ENCODE measurements at places on chromosomes 7 and 10. TPM values are rescaled to one million over a fixed set of nuclear protein-coding genes. Genes with fewer than 3 reads are reported as not detected.

SPDYE11 gene
- not detected for total RNA-seq

UBN2 gene
- 6.0 TPM for total RNA-seq

GRCh38 chr7:106101726-106102125 lies 10.4 kb downstream of the SYPL1 start:
- no peak for DNase-seq

DNA sequence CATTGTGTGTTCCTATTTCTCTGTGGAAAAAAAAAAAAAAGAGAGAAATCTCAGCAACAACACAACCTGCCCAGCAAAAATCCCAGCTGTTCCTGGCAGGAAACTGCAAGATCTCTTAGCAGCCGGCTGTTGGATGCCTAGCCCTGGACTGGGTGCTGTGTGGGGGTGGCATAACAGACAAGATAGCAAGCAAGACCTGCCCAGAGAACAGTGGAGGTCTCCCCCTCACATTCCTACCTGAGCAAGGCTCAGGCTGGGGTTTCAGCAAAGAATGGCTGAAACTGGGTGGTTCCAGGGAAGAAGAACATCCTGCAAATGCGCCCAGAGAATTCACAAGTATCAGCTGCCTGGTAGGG lies 248.8 kb upstream of the ZMIZ1 start:
- no peak for DNase-seq

- DNase-seq = no peak
Measured at GRCh38 chr10:19421674-19422073, 373.1 kb downstream of the MALRD1 start.

DNA sequence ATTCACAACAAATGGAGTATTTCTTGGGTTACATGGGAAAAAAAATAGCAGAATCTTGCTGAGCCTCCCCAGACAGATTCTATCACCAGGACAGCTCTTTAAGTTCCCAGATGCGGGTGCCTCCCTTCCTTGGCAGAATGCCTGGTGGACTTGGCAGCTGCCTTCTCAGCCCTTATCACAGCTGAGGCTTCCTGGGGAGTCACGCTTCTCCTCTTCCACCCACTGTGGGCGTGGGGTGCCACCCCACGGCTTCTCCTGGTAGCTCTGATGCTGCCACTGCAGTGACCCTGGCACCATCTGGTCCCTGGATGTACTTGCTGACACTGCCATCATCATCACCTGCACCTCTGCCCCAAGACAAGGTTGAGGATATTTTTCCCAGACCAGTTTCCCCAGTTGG lies 16.2 kb upstream of the NME8 start:
- no peak for DNase-seq

GRCh38 chr7:8365499-8366110 lies 67.8 kb upstream of the NXPH1 start:
- DNase-seq = no peak

- DNase-seq = no peak
Measured at GRCh38 chr7:20296901-20297300, 33.8 kb upstream of the ITGB8 start.

SPDYE8 gene
- not detected for total RNA-seq

- no peak for DNase-seq
Measured at GRCh38 chr7:144519925-144520324, 116.4 kb upstream of the NOBOX start.

DNA sequence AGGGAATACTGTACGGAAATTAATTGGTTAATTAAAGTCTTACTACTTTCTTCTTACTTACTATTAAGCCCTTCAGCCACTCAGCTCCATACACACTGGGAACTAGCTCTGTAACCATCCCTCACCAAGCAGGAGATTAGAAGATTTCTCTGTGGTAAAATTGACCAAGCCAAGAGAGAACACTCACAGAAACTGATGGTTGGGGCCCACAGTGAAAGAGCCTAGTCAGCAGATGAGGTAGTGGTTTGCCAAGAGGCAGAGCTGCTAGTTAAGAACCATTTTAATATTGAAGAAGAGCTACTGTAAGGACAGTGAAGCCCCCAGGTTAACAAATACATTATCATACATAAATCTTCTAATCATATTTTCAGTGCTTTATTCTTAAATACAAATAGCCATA lies 21.8 kb upstream of the C10orf53 start:
- DNase-seq = no peak

- DNase-seq = no peak
Measured at GRCh38 chr7:34015651-34016050, 110.3 kb downstream of the BMPER start.

DNA sequence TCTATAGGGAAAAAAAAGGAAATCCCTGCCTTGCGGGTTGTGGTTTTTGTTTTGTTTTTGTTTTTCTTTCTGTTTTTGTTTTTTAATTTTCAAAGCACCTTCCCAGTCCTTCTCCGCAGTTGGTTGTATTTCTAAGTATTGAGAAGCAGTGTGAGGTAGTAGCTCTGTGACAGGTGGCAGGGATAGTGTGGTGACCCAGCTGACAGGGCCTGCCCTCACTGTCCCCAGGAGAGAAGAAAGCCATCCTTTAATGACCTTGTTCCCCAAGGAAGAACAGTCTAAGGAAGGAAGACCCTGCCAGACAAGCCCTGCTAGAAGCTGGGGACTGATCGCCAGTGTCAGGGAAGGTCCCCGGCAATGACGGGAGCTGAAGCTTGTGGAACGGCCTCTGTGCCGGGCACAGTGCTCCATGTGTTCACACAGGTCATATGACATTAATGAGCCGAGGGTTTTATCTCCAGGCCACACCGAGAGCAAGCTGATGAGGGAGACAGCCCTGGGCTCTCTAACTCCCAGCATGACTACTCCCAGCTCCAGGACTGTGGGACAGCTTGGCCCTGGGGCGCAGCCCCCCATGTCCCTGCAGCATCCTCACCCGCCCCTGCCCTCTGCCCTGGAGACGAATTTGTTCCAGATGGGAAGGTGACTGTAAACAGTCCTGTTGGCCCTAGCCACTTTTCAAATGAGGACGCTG lies 69.0 kb upstream of the LRRC18 start:
- DNase-seq = no peak

DNA sequence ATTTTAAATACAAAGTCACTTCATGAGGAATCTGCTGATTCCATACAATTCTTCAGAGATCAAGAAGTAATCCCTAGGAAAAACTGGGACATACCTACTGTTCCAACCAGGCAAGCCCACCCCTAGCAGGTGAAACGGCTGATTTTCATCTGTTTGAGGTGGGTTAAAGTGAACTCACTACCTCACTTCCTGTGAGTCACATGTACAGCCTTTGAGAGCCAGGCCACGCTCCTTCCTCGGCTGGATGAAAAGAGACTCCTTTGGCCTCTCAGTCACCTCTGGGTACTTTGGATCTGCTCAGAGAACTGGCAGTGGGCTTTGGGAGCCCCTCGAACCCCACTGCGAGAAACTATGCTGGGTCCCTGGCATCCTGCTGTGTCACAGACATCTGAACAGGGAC lies 68.2 kb downstream of the CHST15 start:
- no peak for DNase-seq

- no peak for DNase-seq
Measured at GRCh38 chr7:117281562-117281961, 41.3 kb downstream of the WNT2 start.

DNA sequence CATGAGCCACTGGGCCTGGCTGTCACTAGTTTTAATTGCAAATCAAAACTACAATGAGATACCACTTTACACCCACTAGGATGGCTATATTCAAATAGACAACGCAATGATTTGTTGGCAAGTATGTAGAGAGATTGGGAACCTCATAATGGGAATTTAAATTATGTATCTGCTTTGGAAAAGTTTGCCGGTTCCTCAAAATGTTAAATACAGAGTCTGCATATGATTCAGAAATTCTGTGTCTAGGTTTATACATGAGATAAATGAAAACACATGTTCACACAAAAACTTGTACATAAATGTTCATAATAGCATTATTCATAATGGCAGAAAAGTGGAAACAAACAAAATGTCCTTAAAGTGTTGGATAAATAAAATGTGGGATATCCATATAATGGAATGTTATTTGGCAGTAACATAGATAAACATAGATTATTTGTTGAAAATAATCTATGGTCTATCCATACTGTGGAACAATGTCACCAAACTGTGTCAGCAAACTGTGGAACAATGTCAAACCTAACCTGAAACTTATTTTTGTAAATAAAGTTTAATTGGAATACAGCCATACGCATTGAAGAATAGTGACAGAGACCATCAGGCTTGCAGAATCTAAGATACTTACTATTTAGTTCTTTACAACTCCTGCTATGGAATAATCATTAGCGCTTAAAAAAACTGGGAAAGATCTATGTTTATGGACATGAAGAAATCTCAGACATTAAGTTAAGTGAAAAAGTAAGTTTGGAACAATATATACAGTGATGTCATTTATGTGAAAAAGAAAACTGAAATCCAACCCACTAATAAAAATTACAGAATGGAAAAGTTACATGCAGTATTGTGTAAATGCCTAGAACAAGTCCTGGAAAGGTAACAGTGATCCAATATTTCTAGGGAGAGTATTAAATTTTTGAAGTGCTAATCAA lies 70.9 kb downstream of the CCDC7 start:
- DNase-seq = no peak

Measured in kidney epithelial cell (primary cell).